ENCODE measurements at places on chromosomes 1 and 21. TPM values are rescaled to one million over a fixed set of nuclear protein-coding genes. Genes with fewer than 3 reads are reported as not detected.

Gene NCMAP
- total RNA-seq, result 12.7 TPM

GRCh38 chr1:209109001-209109785 lies 474.3 kb upstream of the CAMK1G start:
- no peak for DNase-seq

DNA sequence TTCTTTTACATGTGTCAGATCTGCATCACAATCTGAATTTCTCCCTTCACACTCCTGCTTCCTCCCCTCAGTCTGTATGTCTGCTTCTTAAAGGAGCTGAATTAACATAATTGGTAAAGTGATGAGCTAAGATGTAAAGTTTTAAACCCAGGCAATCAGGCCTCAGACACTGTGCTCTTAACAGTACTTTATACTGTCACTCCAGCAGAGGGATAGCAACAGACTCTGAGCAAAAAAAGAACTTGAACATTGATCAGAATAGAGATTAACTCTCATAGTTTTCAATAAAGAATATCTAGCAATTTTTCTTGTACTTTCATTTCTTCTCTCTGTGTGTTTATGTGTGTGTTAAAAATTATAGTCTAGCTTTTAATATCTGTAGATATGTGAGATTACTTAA lies 110.3 kb downstream of the DUSP10 start:
- no peak for DNase-seq

GRCh38 chr1:68270951-68271350 lies 38.6 kb upstream of the WLS start:
- DNase-seq, result no peak

GRCh38 chr1:45569571-45569961 lies 14.3 kb upstream of the NASP start:
- no peak for DNase-seq

Gene FLAD1
- 10.1 TPM for total RNA-seq

DNA sequence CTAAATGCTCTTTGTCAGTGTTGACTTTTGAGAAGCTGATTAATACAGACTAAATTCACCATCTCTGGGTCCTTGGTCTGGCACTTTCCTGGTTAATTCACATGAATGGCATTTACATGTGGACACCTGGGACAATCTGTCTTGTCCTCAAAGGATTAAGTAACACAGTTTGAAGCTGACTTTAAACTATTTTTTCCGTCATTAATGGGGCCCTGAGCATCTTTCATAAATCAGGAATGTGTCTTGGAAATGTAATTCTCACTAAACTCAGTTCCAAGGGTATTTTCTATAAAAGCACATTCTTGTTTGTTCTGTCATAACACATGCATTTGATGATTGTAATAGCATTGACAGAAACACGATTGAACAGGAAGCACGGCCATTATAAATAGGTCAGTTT lies 26.7 kb upstream of the NBL1 start:
- no peak for DNase-seq

- DNase-seq, result no peak
Measured at GRCh38 chr1:103516693-103517092, 8.8 kb upstream of the RNPC3 start.

Gene CD1B
- total RNA-seq, result 1.0 TPM

Gene RAD54L
- under 0.01 TPM for total RNA-seq

Gene TRIM17
- 1.0 TPM for total RNA-seq

Gene SH3BGR
- not detected for total RNA-seq

Gene DIO1
- total RNA-seq, result not detected

DNA sequence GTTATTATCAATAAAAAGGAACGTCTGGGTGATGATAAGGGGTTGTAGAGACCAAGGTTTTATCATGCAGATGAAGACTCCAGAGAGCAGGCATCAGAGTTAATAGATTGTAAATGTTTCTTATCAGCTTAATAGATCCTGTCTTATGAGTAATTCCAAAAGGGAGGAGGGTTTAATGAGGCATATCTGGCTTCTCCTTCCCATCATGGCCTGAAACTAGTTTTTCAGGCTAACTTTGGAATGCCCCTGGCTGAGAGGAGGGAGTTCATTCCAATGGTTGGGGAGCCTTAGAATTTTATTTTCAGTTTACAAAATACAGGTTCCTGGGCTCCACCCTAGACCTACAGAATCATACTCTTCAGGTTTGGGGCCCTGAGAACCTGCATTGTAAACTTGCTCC lies 13.5 kb downstream of the PLA2G2D start:
- DNase-seq, result no peak

DNA sequence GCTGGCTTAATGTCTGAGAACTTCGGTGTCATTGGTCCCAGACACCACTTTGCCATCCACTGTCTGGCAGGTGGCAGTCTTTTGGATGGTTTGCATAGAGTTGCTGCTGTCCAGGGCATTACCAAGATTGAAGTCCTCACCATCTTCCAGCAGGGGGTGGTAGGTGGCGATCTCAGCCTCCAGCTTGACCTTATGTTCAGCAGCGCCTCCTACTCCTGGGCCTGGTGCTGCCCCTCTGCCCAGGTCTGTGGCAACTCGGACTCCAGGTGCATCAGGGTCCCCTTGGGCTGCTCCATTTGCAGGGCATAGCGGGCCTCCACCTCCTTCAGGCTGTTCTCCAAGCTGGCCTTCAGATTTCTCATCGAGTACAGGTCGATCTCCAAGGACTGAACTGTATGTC lies 573.3 kb upstream of the NCAM2 start:
- no peak for DNase-seq

- no peak for DNase-seq
Measured at GRCh38 chr1:206872139-206872538, 6.7 kb downstream of the IL20 start.

DNA sequence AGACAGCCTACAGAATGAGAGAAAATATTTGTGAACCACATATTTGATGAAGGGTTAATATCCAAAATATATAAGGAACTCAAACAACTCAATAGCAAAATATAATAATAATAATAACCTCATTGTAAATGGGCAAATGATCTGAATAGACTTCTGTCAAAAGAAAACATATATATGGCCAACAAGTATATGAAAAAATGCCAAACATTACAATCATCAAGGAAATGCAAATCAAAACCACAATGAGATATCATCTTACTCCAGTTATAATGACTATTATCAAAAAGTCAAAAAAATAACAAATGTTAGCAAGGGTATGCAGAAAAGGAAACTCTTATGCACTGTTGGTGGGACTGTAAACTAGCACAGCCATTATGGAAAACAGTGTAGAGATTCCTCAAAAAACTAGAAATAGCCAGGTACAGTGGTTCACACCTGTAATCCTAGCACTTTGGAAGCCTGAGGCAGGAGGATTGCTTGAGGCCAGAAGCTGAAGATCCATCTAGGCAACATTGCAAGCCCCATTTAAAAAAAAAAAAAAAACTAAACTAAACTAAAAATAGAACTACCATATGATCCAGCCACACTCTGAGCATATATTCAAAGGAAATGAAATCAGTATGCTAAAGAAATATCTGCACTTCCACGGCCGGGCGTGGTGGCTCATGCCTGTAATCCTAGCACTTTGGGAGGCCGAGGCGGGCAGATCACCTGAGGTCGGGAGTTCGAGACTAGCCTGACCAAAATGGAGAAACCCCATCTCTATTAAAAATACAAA lies 17.3 kb upstream of the TRIM67 start:
- DNase-seq, result no peak

Gene NPHS2
- not detected for total RNA-seq

Gene UTP25
- 2.0 TPM for total RNA-seq

DNA sequence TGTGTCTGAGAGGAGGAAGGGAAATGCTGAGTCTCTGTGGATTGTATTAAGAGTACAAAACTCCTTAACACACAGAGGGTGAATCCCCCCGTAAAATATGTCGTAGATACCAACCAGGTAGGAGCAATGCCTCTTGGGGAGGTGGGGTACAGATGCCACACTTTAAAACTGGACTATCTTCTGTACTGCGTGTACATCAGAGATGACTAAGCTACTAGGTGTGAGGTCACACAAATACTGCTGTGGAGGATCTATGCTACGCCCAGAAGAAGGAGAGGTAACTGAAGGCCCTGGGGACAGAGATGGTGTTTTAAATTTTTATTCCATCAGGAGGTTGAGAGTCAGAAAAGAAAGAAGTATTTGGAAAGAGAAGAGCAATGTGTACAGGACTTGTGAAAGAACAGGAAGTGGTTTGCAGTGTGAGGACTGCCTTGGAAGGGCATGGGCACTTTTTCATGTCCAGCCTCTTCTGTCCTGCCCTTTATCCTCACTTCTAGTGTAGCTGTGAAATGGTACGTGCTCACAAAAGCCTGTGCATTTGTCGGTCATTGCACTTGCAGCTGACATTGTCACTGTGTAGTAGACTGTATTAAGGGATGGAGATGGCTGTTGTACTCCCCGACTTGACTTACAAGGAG lies 287.8 kb upstream of the CHRM3 start:
- DNase-seq, result no peak

DNA sequence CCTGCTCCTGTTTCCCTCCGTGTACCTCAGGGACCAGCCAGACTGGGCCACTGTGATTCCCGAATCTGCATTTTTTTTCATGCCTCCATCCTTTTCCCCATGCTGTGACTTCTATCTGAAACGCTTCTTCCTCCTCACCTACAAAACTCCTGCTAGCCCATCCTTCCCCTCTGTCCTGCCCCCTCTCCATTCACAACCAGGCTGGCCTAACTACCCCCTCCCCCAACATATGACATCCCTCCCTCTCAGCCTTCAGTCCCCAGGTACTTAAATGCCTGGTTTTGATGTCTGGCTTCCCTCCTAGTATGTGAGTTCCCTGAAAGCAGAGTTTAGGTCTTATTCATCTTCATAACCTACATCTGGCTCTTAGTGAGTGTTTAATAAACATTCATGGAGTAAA lies 82.7 kb downstream of the TAS1R2 start:
- no peak for DNase-seq

DNA sequence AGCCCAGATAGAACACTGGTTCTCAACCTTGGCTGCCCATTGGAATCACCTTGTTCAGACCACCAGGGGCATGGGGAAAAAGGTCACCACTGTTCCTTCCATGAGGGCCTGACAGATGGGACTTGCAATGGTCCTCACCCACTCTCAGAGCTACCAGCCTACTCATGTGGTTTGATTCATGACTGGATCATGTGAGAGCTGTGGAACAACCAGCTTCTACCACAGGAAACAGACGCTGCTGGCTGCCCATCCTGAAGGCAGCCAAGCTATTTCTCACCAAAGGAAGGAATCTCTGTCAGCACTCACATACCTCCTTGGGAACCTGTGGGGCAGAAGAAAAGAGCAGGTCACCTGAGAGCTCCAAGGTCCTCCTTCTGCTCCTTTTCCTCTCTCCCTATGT lies 53.6 kb downstream of the CAPN8 start:
- DNase-seq, result no peak

DNA sequence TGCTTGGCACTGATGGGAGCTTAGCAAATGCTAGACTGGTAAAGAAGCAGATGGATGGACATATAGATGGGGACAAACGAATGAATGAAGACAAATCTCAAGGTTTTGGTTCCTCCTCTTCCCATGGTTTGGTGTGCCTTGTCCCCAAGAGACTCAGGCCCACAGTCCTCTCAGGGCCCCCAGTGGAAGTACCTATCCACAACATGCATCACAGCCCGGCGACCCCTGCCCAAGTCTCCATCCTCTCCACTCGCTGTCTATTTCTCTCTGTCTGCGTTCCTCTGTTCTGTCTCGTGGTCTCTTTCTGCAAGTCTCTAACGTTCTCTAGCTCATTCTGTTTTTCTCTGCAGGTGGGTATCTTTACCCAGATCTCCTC lies 85.8 kb downstream of the GLIS1 start:
- DNase-seq, result no peak

DNA sequence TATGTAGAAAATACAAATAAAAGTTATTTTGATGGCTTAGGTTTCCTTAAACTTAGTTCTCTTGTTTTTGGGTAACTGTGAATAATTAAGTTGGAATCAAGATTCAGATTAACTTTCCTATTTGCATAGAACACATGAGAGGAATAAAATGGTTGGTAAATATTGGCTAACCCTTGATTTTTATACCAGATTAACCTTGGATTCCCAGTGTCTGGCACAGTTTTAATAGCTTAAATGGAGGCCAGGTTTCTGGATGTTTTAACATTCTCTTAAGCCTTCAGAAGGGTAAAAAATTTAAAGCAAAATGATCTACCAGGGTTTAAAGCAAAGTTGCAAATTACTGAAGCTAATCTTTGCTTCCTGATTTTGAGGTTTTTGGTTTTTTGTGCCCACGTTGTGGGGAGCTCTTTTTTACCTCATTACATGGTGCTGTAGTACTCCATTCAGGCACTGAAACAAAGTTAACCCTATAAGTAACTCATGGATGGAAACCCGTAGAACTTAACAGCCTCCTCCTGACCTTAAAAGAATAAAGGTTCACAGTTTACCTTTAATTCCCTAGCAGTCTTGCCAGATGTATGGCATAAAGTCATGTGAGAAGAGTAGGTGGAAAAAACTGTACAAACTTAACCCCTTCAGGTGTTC lies 8.4 kb upstream of the SPATA1 start:
- no peak for DNase-seq

- no peak for DNase-seq
Measured at GRCh38 chr1:93021539-93022134, 57.4 kb upstream of the MTF2 start.

Gene SLC16A4
- total RNA-seq, result 3.6 TPM

DNA sequence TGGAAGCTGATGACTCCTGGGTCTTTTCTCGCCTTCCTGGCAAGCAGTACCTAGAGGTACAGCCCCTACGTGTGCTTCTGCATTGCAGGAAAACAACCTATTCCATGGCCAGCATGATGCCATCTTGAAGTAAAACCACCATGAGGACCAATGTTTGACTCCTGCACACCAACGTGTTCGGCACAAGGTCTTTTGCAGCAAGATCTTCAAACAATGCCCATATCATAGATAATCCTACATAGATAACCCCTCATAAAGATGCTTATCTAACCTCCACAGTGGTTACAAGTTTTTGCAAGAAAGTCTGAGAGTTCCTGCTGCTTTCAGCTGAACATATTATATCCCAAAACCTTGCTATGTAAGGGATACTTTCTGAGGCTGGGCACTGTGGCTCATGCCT lies 141.1 kb upstream of the MAP1LC3C start:
- DNase-seq, result no peak

Gene SELL
- not detected for total RNA-seq

GRCh38 chr21:38334866-38335265 lies 78.1 kb downstream of the KCNJ15 start:
- no peak for DNase-seq

DNA sequence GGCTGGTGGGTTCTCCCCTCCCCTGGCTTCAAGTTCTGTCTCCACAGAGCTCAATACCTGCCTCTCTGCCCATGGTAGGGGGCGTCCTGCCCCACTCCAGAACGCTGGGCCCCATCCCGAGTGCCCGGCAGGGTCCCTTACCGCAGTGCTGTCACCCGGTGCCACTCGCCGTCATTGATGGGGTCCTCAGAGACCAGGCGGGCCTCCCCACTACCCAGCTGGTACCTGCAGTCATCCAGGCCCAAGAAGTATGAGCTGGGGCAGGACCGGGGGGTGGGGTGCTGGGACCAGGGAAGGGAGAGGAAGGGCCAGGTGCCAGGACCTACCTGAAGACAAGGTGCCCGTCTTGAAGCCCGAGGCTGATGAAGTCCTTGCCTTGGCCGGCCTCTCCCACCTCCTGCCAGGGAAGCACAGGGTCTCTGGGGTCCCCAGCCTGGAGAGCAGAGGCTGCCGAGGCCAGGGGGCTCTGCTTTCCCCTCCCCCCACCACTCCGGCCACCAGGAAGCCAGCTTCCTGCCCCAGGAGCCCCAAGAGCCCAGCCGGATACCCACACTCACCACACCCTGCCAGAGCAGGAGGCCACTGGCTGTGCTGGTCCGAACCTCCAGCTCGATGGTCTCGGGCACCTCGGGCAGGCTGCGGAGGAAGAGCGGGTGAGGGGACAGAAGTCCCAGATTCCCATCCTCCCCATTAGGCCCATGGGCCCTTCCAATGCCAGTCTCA lies 12.1 kb downstream of the LDLRAD2 start:
- no peak for DNase-seq

Measured in body of pancreas (tissue), 4 donors.